ENCODE measurements at places on chromosomes 2 and 18.
A peak's percentile ranks its signal among the peaks of the same experiment; 100 is the strongest.

DNA sequence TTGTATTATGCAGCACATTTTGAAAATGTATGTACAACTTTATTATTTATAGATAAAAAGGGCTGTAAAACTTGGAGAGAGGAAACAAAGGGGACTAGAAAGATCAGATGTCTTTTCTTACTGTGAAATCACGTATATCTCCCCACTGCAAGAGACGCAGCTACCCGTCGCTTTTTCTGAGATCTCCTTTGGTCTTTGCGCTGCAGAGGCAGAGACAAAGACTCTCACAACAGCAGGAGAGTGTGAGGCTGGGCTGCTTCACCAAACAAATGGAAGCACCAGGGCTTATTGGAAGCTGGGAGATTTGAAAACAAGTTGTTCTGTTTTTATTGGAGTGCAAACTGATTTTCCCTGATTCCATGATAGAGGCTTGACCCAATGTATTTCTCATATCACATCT lies 129.0 kb upstream of the PARD3B start:
- no peak for DNase-seq

DNA sequence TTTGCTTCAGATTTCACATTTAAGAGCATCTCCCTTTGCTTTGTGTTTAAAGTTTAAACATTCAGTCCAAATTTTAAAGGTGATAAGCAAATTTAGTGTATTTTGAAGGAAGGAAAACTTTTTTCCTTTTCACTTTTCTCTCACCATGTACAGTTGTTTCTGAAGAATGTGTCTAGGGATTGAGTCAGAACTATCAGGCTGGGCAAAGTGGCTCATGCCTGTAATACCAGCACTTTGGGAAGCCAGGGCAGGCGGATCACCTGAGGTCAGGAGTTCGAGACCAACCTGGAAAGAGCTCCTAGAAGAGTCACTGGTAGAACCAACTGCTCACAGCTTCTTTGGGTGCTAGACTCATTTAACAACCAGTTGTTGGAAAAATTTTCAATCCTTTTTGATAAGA lies 327.0 kb upstream of the THUMPD2 start:
- no peak for DNase-seq

GRCh38 chr2:100691846-100692245 lies 128.1 kb upstream of the NPAS2 start:
- no peak for DNase-seq

- DNase-seq, result no peak
Observed at GRCh38 chr2:54000524-54000923, 29.7 kb upstream of the PSME4 start.

- no peak for DNase-seq
Observed at GRCh38 chr2:109239720-109240119, 110.7 kb downstream of the SH3RF3 start.

DNA sequence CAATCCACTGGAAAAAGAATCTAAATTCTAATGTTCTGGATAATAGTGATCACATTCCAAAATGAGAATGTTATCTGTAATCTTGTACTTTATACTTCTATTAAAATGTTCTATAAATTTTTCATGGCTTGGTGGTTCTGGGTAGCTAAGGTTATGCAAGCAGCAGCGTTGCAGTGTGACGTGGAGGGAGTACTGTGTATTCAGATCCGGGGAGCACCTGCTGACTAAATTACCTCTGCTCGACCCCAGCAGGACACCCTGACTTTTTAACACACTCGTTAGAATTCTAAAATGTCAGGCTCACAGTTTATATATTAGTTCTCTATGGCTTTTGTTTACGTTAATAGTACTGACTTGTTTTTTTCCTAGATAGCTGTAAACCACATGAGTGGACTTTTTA lies 13.0 kb downstream of the ATIC start:
- no peak for DNase-seq

DNA sequence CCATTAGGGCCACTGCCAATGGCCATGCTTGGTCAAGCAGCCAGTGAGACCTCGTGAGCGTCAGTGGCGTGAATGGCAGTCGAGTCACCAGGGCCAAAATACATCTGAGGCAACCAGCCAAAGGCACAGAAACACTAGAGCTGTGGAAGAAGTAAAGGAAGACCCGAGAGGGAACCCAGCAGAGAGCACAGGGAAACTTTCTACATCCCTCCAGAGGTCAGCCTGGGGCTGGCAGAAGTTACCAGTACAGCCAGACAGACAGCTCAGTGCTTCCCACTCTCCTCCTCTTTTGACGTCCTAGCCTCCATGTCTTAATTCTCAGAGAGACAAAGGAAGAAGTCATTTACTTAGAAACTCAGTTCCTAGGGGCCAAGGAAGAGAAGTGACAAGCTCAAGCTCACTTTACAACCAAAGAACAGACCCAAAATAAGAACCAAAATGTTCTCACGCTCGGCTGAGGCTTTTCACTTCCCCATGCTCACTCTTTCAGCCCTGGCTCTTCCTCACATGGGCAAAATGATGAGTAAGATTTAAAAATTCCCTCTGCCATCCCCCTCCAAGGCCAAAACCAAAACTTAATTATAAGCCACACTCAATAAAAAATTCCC lies 8.7 kb downstream of the CYRIA start:
- no peak for DNase-seq

DNA sequence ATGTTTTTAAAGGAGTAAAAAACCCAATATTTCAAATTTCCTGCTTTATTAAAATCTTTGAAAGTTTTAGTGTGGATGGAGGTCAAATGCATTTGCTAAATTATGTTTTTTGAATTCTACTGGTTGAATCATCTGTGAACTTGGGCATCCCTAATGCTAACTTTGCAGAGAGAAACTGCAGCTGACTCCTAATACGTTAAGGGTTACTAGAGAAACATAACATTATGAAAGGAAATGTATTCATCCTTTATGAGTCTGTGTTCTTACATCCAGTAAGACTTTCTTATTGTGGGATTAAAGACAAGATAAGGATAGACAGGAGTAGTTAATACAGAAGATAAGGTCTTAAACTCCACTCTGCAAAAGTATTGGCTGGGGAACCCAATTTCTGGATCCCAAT lies 140.6 kb downstream of the FAM124B start:
- no peak for DNase-seq

DNA sequence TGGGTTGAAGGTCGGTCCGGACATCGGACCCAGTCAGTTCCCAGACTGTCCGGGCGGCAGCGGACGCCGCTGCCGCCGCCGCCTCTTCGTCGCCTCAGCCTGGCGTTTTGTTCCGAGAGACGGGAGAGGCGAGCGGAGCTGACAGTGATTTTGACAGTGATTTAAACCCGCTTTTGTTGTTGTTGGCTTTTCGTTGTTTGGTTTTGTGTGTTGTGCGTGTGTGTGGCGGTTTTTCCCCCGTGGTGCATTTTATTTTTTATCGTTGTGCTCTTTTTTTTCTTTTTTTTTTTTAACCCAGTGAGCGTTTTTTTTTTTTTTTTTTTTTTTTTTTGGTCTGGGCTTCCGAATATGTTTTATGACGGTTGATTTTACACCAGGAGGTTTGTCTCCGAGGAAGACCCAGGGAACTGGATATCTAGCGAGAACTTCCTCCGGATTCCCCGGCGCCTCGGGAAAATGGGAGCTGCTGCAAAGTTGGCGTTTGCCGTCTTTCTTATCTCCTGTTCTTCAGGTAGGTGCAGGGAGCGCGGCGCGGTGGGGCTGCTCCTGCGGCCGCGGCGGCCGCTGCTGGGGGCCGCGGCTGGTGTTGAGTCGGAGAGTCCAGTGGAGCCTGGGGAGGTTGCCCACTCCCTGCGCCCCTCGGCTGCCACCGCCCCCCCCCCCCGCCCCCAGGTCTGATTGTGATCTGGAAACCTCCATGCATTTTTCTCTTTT lies at the start of gene ACVR2A:
TSS of gene ACVR2A (plus strand) at position 333 of the 714 bp plus-strand sequence. CDS start at position 457, 124 bp downstream.
- DNase-seq, result peak; percentile 39

DNA sequence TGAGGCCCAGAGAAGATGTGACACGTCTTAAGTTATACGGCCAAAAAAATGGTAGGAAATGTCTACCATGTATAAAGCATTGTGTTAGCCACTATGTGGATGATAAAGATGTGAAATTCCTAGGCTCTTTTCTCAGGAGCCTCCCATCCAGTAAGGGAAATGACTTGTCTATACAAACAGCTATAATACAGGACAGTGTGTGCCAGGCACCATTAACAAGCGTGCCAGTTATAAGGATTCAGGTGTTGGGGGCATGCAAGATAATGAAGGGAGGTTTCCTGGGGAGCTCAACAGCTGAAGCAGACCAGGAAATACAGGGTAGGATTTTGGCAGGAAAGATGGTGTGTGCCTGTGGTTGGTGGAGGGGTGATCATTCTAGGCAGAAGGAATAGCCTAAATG lies 37.6 kb downstream of the ALPK2 start:
- no peak for DNase-seq

GRCh38 chr2:207408086-207408794 lies 121.5 kb upstream of the CREB1 start:
- no peak for DNase-seq

DNA sequence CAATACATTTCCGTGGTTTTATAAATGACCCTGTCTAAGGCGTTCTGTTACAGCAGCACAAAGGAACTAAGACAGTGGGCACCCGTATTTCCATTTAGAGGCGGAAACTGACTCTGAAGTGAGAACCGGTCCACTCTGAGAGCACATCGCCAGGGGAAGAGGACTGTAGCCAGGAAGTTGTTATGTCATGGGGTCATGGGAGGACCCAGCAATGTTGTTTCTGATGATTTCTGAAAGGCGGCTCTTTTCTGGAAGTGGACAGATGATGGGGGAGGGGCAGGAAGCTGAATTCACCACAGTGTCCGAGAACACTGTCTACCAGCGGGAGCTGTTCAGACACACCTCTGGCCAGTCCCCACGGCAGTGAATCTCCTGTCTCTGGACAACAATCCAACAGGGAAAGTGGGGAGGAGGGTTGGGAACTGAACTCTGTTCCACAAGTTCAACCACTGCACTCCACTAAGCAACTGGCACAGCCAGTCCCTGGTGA lies 2.1 kb upstream of the LRRFIP1 start:
- peak; percentile 12 for DNase-seq

GRCh38 chr2:173652311-173652710 lies 297.6 kb downstream of the CDCA7 start:
- no peak for DNase-seq

GRCh38 chr2:142472382-142472781 lies 341.6 kb upstream of the LRP1B start:
- no peak for DNase-seq

DNA sequence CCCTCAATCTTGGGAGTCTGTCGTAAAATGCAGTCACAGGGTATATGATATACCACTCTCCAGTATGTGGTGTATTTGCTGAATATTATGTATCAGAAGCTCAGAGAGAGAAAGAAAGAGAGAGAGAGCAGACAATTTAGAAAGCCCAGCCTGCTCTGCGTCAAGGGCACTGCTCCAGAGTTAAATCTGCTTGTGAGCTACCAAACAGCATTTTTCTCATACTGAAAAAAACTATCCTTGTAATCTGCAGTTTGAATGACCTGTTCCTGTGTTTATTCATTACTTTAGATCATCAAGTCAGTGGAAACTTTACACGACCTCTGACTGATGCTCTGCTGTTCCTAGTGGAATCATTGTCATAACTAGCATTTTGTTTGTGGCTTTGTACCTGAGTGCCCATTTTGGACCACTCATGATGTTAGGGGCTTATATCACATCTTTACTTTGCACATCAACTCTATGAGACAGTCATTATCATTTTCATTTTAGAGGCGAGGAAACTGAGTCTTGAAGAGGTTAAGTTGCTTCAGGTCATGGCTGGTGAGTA lies 89.2 kb upstream of the PELI1 start:
- DNase-seq, result no peak

DNA sequence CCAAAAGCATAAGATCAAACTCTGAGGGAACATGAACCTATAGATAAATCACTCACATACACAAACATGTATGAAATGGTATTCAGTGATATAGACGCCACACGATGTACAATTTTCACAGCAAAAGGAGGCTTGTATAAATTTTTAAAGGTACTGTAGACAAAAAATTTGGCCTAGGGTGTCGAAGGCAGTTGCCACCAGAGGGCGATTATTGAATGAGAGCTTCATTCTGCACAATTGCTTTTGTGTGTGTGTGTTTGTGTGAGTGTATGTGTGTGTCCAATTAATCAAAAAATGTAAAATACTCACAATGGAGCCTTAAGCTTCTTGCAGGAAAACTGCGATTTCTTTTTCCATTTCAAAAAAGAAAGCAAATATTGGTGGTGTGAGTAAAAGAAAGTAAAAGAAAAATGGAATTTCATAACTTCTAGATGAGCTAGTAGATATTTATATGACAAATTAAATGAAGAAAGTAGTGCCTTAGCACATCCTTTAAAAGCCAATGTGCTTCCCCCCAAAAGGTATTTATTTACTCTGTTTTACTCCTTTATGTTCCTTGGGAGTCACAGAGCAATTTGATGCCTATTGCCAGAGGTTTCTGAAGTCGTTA lies 800.1 kb downstream of the SATB2 start:
- no peak for DNase-seq

DNA sequence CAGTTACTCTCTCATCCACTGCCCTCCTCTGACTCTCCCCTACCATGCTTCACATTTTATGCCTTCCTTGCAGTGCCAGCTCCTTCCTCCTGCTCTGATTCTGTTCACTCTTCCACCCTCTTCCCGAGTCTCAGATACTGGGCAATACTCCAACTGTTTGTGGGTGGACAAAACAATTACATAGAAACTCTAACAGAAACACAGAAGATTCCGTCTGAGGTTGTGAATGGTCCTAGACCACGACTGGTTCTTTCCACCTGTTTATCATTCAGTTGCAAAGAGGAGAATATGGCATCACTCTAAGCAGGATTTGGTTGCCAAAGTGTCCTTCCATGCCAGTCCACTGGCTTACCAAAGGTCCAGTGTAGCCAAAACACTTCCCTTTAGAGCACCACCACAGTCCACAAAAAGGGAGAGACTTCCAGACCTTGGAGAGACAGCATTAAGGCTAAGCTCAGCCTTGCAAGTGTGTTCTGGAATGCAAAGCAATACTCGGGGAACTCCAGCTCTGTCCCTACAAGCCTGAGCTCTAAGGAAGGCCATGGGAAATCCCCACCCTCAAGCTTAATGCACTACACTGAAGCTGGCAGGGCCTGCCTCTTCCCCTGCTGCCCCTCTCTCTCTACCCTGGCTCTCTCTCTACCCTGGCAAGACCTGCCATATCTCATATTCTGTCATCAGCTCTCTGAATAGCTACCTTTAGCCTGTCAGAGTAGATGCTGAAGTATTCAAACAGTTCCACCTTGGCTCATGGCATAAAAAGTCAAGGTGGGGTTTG lies 33.6 kb upstream of the RND3 start:
- DNase-seq, result no peak

- no peak for DNase-seq
Observed at GRCh38 chr2:161177969-161178368, 17.7 kb downstream of the TANK start.

DNA sequence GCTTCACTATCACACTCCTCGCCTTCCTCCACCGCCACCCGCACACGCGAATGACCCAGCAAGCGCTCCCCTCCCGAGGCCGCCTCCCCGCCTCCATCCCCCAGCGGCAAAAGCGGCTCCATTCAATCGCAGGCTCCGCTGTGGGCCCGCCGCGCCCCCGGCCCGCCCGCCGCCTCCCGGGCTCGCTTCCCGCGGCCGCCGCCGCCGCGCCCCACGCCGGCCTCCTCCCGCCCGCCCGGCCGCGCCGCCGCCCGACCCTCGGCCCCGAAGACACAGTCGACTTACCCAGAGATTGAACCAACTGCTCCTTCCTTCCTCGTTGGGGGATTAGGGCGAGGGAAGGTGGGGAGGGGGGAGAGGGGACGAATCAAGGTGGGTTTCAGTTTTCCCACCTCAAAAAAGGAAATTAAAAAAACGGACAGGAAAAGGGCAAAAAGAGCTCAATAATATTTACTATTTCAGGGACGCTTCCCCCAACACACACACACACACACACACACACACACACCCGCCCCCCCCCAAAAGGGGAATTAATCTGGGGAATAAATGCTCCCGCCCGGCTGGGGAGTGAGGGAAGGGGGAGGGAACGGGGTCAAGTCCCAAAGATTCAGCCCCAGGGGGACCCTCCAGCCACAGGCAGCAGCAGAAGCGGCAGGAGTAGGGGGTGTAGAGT lies 743 bp downstream of the XPO1 start:
- no peak for DNase-seq

Data from H9 (cell line).